Cardiac fibroblast (primary cell): ENCODE measurements at places on chromosomes 5 and 9.
A peak's percentile ranks its signal among the peaks of the same experiment; 100 is the strongest.

DNA sequence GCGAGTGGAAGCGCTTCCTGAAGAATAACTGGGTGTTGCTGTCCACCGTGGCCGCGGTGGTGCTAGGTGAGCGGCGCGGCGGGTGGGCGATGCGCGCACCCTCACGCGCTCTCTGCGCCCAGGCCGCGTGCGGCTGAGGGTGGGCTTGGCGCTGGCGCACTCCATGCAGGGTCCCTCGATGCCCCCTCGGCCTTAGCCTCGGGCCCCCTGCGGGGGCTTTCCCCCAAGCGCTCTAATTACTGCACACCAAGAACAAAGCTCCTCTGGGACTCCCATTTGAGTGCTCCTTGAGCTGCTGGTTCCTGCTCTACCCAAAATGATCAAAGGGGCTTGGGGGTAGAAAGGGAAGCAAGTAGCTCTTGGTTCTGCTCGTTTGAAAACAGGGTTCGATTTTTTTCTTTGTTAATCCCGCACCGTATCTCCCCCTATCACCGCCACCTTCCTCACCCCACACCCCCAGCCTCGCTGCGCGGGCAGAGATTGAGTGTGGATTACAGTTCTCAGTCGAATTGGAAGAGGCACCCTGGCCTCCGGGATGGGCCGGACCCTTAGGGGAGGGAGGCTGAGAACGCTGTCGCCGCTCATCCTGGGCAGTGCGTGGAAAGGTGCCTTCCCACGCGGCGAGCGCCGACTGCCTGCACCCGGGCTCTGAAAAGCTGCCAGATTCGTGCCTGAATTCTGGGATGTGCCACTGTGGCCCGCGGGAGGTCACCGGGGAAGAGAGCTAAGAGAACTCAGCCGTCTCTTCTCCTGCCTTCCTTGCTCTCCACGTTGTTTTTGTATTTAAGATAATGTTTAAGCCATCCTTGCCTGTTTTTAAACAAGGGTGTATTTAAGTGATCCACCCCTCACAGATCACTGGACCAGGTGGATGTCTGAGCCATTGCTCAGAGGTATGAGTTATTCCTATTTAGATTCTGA lies 697 bp downstream of the SLC1A1 start:
- peak; percentile 28 for DNase-seq

DNA sequence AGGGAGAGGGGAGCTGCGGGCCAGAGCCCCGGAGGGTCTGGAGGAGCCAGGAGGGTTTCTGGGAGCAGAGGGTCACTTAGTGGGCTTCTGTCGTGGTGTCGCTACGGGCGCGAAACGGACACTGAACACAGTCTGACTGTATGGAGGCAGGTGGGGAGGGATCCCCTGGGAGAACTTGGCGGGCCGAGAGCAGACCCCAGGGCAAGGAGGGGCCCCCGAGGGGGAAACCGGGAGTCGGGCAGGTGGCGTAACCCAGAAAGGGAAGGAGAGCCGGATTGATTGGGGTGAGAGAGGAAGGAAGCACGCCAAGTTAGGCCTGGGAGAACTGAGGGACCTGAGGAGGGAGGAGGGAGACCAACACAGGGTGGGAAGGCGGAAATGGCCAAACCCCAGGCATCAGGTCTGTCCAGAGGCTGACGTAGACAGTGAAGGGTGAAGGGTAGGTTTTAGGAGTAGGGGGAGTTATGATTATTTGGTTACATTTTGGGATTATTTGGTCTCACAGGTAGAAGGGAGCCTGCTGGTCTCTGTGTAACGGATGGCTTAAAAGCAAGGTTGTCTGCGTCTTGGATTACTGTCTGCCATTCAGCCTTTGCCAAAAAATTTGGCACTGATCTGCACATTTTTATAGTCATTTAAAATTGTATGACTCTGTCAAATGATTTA lies 3.3 kb upstream of the MSMP start:
- peak; percentile 11 for DNase-seq

DNA sequence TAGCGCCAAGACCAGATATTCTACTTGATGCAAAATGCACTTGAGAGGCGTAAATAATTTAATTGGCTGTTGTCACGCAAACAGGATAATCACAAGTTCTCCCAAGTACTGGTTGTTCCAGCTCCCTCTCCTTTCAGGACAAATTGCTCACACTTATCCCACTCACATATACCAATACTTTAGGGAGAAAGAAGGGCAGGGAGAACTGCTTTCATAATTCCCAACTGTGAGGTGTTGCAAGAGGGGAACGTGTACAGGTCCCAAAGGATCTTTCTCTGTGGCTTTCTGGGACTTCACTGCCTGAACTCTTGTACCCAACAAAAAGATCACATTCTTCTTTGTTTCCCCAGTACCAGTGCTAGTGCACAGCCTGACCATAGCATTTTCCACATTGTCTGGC lies 21.5 kb upstream of the TGFBI start:
- DNase-seq = peak; percentile 54

DNA sequence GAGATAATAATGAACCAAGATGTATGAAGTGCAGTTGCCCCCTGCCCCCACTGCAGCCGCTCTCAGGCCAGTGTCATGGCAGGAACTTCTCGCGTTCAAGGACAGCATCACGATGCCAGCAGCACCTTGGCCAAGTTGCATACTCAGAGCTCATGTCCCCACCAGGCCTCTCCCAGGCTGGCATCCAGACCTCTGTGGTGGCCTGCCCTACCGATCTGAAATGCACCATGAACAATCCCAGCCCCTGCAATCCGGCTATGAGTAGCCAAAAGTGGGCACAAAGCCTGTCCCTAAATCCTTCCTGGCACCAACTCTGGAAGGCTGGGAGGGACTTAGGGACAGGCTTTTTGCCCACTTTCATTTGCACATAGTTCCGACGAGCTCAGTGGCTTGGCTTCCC lies 140.9 kb downstream of the PAX5 start:
- no peak for DNase-seq

GRCh38 chr5:173583346-173583745 lies 33.1 kb downstream of the BOD1 start:
- DNase-seq = no peak

- DNase-seq = no peak
Measured at GRCh38 chr5:169580964-169581363, 2.6 kb upstream of the SPDL1 start.

DNA sequence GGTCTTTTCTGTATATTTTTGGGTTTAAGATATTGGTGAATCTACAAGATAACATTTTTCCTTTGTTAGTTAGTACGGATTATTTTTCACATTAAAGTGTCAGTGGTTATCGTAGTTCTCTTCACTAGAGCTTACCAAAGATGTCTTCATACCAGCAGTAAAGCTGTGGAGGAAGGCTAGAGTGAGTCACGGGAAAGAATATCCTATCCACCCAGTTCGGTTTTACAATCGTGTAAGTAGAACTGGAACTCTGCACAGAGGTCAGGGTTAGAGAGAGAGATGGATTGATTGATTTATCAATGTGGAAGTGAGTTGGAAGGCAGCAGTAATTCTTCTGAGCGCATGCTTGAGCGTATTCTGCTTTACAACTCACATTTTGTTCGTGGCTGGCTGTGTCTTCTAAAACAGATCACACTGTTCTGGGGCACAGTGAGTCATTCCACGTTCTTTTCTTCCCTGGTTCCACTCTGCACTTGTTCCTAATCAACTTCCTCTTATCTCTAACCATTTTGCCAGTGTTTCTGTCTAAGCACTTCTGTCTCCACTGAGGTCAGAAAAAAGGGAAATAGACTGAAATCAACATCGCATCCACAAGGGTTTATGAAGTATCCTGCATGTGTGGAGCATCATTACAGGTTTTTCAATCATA lies 86.5 kb upstream of the ARRDC3 start:
- DNase-seq = no peak
